Activated naive CD8-positive, alpha-beta T cell treated with anti-CD3 and anti-CD28 coated beads, Interleukin-2, amount 50 U/mL, for 16 hours (primary cell): ENCODE measurements at places on chromosomes 2 and 18.

- no peak for DNase-seq
These were observed 338.3 kb downstream of the GULP1 start for GRCh38 chr2:188629753-188630527.

- no peak for DNase-seq
These were observed 490.8 kb upstream of the PIK3C3 start for GRCh38 chr18:41464278-41464677.

GRCh38 chr18:51621113-51621863, 423.8 kb upstream of the MEX3C start:
- DNase-seq = no peak

- DNase-seq = no peak
These were observed 158.0 kb upstream of the KLHL14 start for GRCh38 chr18:32930695-32931301.

DNA sequence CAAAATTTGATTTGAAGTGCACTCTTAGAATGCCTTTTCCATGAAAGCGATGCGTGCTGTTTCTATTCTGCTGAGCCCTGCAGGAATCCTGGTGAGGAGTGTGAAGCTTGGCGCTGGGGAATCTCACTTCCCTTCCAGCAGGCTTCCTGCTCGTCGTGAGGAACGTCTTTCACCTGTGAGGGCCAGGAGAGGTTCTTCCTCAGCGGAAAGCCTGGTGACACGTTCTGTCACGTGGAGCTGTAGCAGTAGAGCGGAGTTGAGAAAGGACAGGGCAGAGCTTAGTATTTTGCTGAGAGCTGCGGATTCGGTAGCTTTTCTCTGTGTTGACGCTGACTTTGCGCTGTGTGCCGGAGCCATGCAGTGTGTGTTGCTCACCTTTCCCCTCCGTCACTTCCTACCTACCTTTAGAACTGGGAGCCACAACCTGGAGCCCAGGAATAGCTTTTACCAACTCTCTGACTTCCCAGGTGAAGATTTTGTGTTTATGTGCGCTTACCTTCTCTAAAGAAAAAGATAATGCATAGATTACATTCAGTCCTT, 294.8 kb downstream of the PTGR3 start:
- no peak for DNase-seq

DNA sequence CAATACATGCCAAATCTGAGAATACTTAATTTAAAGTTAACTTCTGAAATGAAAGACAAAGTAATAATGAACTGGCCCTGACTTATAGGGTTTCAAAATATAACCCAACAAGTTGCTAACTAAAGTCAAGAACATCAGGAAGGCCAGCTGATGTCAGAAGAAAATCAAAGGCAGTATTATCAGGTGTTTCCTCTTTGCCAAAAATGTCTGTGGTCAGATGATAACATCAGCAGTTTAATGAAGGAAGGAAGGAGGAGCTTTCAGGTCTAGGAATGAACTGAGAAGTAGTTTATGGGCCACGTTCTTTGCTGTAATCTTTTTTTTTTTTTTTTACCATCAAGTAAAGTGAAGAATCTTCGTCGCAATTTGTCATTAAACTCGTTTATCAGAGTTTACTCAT, 40.9 kb downstream of the CDH2 start:
- DNase-seq = no peak

DNA sequence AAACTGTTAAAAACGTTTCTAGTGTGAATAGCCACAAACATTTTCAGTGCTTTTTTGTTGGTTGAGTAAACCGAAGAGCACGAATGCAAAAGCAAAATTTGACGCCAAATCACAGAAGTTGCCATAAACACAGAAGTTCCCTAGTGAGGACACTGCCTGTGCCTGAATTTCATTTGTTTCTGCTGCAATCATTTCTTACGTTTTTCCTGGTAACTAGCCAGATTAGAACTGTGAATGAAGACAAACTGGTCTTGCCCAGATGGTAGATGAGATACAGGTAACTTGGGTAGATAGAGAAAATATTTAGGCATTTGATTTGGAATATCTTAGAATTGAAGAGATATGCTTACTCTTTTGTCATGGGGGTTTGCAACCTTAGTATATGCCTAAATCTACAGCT, 9.8 kb upstream of the TBR1 start:
- DNase-seq = no peak

DNA sequence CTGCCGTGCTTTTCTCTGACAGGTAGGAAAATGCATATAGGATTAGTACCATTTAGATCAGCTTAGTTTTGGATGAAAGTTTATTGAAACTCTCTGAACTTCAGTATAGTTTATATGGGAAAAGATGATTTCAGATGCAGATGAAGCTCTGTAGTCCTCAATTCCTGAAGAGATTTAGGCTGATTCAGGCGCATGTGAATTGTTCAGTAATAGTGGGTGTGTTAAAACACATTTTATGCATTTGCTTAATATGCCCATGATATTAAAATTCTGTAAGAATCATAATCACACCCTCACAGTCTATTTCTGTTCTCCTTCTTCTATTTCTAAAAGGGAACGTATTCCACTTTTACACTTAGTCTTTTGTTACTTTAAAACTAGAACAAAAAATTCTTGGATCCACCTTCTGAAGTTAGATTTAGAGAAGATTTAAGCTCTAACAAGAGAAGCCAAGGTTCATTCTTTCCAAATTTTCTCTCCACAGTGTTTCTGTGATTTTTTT, 44.5 kb upstream of the FAM237A start:
- no peak for DNase-seq

DNA sequence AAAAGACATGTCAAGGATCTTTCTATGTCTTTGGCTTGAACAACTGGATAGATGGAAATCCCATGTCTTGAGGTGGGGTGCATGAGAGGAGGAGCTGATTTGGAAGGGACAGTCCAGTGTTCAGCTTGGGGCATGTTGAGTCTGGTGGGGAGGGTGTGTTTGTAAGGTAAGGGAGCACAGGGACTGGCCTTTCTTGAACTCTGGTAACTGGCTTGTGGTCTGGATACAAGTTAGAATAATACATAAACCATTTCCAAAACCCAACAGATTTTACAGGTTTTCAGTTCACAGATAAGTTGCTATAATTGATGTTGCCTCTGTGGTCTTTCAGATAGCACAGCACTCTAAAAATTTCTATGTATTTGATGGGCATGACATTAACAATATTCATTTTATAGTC, 24.2 kb downstream of the RHBDD1 start:
- DNase-seq = no peak

- DNase-seq = no peak
These were observed 530.0 kb downstream of the BCL11A start for GRCh38 chr2:60023256-60023985.

- DNase-seq = no peak
These were observed 100.0 kb upstream of the CXCR4 start for GRCh38 chr2:136217996-136218395.

- no peak for DNase-seq
These were observed 96.8 kb upstream of the TRIB2 start for GRCh38 chr2:12619975-12620374.

GRCh38 chr2:220460257-220460985, 833.0 kb downstream of the SLC4A3 start:
- no peak for DNase-seq

DNA sequence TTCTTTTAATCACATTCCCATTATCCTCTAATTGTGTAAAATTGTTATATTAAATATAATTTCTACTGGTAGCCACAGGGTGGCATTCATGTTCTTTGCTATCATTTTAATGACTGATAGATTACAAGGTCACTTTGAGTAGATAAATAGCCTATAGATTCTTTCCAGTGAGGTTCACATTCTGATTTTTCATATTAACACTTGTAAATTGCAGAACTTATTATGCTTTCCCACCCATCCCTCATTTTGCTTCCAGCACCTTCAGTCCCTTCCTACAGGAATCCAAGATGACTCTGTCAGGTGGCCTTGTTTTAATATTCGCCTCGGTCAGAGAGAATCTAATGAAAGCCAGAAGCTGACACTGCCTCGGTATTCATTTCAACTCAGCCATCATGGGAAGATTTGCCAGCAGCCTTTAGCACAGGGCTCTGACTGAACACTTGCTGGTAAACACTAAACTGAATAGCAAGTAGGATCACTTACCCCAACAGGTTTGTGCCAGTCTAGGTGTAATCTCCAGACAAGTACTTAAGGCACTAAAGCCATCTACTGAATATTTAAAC, 101.2 kb upstream of the FSHR start:
- no peak for DNase-seq

DNA sequence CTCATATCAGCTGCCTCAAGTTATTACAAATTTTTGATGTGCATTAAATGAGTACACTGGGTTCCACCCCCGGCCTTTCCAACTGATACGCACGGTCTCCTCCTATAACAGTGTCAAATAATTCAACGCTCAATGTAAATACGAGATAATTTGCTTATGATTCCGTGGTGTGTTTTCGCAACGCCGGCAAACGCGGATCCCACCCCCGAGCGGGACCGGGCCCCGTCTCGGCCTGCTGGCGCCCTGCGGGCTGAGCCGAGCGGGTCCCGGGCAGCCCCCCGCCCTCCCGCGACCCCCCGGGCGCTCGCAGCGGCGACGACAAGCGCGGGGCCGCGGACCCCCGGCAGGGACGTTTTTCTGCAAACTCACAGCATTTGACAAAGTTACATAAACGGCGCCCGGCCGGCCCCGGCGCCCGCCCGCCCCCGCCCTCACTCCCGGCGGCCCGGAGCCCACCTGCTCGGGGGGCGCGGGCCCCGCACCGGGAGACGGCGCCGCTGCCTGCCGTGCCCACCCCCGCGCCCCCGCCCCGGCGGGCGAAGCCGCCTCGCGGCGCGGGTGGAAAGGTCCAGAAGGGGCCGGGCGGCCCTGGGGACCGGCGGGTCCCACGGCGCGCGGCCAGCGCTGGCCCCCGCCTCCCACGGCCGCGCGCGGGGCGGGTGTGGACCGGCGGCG, 762 bp downstream of the HDAC4 start:
- no peak for DNase-seq

- no peak for DNase-seq
These were observed 32.3 kb downstream of the ZCCHC2 start for GRCh38 chr18:62555135-62555534.
